ENCODE measurements at places on chromosomes 12 and 14. TPM values are rescaled to one million over a fixed set of nuclear protein-coding genes. Genes with fewer than 3 reads are reported as not detected.

GRCh38 chr12:131583090-131583712 lies 127.7 kb upstream of the SFSWAP start:
- H3K27me3 ChIP-seq, result peaks cover 40% of the 10 kb centered on the region
- H3K36me3 ChIP-seq, result no peaks in the 10 kb centered on the region
- no peak for DNase-seq
- H3K4me3 ChIP-seq, result no peak overlapping the region
- H3K4me1 ChIP-seq, result no peaks in the 10 kb centered on the region

DNA sequence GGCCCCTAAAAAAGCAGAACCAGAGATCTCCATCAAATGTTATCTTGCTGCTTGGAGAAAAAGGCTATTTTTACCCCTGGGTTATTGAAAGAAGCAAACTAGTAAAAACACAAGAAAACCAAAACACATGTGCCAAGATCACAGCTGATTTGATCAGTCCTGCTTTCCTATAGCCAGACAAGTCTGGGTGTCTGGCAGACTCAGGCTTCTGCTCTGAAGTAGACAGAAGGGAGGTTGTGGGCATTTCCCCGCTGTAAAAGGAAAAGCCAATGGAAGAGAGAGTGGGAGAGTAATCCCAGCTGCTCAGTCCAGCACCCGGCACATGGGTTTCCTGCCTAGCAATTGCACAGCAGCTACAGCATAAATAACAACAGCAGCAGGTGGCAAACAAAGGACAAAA lies 177.9 kb downstream of the PHLDA1 start:
- peaks cover 10% of the 10 kb centered on the region for H3K4me1 ChIP-seq
- peaks cover 4% of the 10 kb centered on the region for H3K27me3 ChIP-seq
- DNase-seq, result no peak
- no peak overlapping the region for H3K27ac ChIP-seq
- H3K4me3 ChIP-seq, result no peak overlapping the region
- no peaks in the 10 kb centered on the region for H3K36me3 ChIP-seq

DNA sequence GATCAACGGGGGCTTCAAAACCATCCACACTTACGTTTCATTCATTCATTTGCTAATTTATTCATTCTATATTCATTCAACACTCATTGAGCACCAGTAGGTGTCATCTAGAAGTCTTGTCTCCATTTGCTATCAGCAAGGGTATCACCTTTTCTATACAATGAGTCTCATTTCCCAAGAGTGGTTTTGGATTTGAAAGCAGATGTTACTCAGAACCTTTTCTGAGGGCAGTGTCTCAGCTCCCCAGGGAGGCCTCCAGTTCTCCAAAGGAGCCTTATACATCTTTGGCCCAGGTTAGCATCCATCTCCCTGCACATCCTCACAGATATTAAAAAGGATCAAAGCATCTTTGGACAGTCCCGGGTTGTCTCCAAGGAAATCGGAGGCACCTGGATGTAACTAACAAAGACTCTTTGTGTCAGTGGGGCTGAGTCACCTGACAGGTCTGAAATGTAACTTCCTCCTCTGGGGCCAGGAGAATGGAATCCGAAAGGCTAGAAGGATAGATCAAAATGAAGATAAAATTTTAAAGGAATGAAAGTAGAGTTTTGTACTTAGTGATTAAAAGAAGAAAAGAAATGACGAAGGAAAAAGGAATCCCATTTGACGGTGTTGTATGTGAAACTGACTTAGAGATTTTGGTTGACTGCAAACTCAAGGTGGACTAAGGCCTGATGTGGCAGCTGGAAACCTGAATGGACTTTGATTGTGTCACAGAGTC lies 103.0 kb downstream of the VCPKMT start:
- H3K4me3 ChIP-seq, result no peak overlapping the region
- H3K36me3 ChIP-seq, result no peaks in the 10 kb centered on the region
- no peak overlapping the region for H3K27ac ChIP-seq

GRCh38 chr12:83506841-83507240 lies 820.1 kb downstream of the TMTC2 start:
- no peak overlapping the region for H3K4me3 ChIP-seq
- no peak for DNase-seq
- no peak overlapping the region for H3K27ac ChIP-seq
- H3K36me3 ChIP-seq, result no peaks in the 10 kb centered on the region
- no peaks in the 10 kb centered on the region for H3K27me3 ChIP-seq
- H3K4me1 ChIP-seq, result no peaks in the 10 kb centered on the region

DNA sequence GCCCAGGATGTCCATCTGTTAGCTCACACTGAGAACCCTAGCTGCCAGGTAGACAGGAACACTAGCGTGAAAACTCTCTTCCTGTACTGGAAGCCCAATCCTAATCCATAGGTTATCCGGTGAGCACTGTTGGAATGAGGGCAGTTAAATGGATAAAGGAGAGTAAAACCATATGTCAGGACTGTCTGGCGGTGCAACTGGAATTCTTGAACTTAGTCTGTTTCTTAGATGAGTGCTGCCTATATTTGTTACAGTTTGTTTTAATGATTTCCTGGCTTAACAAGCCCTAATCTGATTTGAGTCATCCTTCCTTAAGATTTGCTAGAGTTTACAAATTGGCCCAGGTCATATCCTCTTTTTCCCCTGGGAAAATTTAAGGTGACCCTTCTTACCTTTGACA lies 104.7 kb downstream of the ANO4 start:
- no peak for DNase-seq
- no peaks in the 10 kb centered on the region for H3K36me3 ChIP-seq
- no peak overlapping the region for H3K4me3 ChIP-seq
- peaks cover 4% of the 10 kb centered on the region for H3K4me1 ChIP-seq
- no peak overlapping the region for H3K27ac ChIP-seq
- H3K27me3 ChIP-seq, result no peaks in the 10 kb centered on the region

GRCh38 chr12:76531056-76531455 lies 28.5 kb downstream of the OSBPL8 start:
- H3K4me3 ChIP-seq, result no peak overlapping the region
- peaks cover 19% of the 10 kb centered on the region for H3K4me1 ChIP-seq
- H3K27me3 ChIP-seq, result no peaks in the 10 kb centered on the region

GRCh38 chr12:23008623-23009022 lies 383.7 kb downstream of the ETNK1 start:
- no peak for DNase-seq
- H3K36me3 ChIP-seq, result no peaks in the 10 kb centered on the region
- no peaks in the 10 kb centered on the region for H3K27me3 ChIP-seq
- peaks cover 12% of the 10 kb centered on the region for H3K4me1 ChIP-seq
- peak overlapping the region; percentile 34 for H3K27ac ChIP-seq

- H3K36me3 ChIP-seq, result no peaks in the 10 kb centered on the region
- H3K27ac ChIP-seq, result no peak overlapping the region
- no peak for DNase-seq
- no peaks in the 10 kb centered on the region for H3K4me1 ChIP-seq
- H3K27me3 ChIP-seq, result peaks cover 3% of the 10 kb centered on the region
- H3K4me3 ChIP-seq, result no peak overlapping the region
These were observed 144.5 kb upstream of the FBXO33 start for GRCh38 chr14:39576736-39577135.

REC8 gene
- 4.4 TPM for total RNA-seq

FOXG1 gene
- not detected for total RNA-seq

GRCh38 chr12:2187195-2187945 lies 134.6 kb downstream of the CACNA1C start:
- DNase-seq, result no peak
- H3K27ac ChIP-seq, result no peak overlapping the region
- peaks cover 11% of the 10 kb centered on the region for H3K4me1 ChIP-seq
- H3K36me3 ChIP-seq, result peaks cover 8% of the 10 kb centered on the region
- H3K4me3 ChIP-seq, result no peak overlapping the region

DNA sequence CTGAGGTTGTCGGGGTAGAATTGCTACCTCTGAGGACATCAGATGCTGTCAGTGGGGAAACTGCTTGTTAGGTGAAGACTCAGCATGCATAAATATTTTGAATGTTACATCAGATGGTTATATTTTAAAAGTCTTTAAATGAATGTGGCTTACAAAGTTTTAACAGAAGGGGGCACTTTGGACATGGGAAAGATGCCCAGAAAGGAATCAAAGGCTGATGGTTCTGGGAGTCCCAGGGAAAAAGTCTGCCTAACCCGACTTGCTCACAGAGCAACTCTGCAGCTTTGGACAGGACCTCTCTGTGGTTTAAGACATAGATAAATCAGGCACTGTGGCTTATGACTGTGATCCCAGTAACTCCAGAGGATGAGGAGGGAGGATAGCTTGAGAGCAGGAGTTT lies 474.9 kb downstream of the ATP23 start:
- DNase-seq, result no peak
- H3K27ac ChIP-seq, result peak overlapping the region; percentile 93
- no peak overlapping the region for H3K4me3 ChIP-seq
- H3K36me3 ChIP-seq, result no peaks in the 10 kb centered on the region

GRCh38 chr14:20247646-20248246 lies 8.7 kb downstream of the OR11H4 start:
- no peaks in the 10 kb centered on the region for H3K4me1 ChIP-seq
- no peak overlapping the region for H3K4me3 ChIP-seq
- H3K27me3 ChIP-seq, result no peaks in the 10 kb centered on the region
- no peak for DNase-seq
- no peaks in the 10 kb centered on the region for H3K36me3 ChIP-seq

DNA sequence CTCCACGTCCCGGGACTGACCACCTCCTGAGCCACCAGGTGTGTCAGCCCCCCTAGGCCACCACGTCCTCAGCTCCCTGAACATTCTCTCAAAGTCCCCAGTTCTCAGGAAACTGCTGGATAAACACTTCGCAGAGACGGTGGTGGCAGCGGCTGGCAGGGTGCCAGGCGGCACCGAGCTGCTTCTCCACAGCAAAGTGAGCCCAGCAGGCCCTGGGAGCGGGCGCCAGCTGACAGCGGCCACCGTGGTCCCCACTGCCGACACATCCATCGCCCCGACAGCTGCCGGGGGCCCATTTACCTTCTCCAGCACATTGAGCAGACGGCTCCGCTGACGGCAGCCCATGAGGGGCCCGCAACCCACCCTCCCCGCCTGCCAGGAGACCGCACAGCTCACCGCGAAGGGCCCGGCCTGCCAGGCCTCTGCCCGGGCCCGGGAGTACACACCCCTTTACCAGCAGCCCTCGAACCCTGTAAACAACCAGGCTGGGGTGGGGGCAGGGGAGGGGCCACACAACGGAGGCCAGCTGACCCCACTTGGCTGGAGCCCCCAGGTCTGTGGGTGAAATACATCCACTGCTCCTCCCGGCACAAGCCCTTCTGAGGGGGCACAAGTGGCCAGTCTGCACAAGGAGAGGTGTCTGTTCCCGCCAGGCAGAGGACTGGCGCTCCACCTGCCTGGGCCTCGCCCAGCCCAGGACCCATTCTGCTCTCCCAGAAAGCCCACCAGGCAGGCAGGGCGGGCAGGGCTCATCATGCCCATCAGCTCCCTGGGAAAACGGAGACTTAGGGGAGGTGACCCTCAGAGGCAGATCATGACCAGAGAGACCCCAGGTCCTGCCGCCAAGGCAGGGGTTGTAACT lies 10.5 kb downstream of the AKT1 start:
- H3K4me1 ChIP-seq, result no peaks in the 10 kb centered on the region
- H3K36me3 ChIP-seq, result no peaks in the 10 kb centered on the region
- no peak overlapping the region for H3K27ac ChIP-seq
- no peak overlapping the region for H3K4me3 ChIP-seq

DNA sequence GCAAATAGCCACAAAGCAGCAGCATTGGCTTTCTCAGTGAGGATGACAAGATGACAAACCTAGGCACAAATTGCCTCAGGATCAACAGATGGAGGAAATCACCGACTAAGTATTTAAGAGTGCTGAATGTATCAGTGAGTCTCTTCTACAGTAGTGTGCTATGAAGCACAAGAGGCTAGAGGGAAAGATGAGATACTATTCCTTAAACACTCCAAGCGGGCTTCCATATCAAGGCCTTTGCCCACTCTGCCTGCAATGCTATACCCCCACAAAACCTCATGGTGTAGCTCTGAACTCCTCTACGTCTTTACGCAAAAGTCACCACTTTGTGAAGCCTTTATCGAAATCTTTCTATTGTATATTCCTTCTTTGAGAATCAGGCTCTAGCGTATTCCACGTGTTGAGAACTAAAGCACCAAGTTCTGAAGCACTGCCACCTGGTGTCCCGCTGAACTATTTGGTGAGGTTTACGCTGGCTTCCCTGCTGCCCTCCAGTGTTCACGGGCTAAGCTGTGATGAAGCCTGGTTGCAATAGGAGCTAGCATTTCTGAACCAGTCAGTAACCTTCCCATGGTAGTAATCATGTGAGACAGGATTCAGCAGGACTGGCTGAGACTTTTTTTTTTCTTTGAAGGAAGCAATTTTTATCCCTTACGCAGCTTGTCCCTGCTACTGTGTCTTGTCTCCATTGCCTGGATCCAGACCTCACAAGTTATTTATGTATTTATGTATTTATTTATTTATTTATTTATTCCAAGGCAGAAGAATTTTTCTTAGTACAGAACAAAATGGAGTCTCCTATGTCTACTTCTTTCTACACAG lies 426.5 kb upstream of the OR4E1 start:
- no peak for DNase-seq
- H3K4me3 ChIP-seq, result no peak overlapping the region
- no peaks in the 10 kb centered on the region for H3K36me3 ChIP-seq
- peaks cover 49% of the 10 kb centered on the region for H3K27me3 ChIP-seq
- no peaks in the 10 kb centered on the region for H3K4me1 ChIP-seq

DNA sequence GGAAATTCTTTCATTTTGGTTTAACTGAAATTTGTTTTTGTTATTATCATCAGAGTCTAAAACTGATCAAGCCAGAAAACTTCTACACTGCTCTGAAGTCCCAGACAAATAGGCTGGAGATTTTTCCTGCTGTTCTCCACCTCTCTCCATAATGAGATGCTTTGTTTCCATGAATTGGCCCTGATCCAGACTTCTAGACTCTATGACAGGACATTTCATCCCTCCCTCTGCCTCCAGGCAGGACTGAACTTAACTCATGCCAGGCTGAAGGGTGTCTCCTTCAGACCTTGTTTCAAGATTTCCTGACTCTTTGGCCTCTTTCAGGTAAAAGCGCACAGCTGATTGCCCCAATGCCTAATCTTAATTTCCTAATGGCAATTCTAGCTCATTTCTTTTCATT lies 69.1 kb upstream of the HOXC13 start:
- no peak overlapping the region for H3K27ac ChIP-seq
- peaks cover 38% of the 10 kb centered on the region for H3K27me3 ChIP-seq
- H3K36me3 ChIP-seq, result no peaks in the 10 kb centered on the region

OR4K13 gene
- total RNA-seq, result not detected

- peak overlapping the region; percentile 94 for H3K27ac ChIP-seq
- no peak for DNase-seq
- no peaks in the 10 kb centered on the region for H3K27me3 ChIP-seq
- peaks cover 66% of the 10 kb centered on the region for H3K4me1 ChIP-seq
- peaks cover 6% of the 10 kb centered on the region for H3K36me3 ChIP-seq
These were observed 219.2 kb upstream of the RGS6 start for GRCh38 chr14:71713016-71713415.

GRCh38 chr12:29867823-29868222 lies 84.1 kb upstream of the TMTC1 start:
- H3K27ac ChIP-seq, result no peak overlapping the region
- no peak for DNase-seq
- H3K4me3 ChIP-seq, result no peak overlapping the region
- H3K4me1 ChIP-seq, result peaks cover 6% of the 10 kb centered on the region

IAPP gene
- total RNA-seq, result not detected

- DNase-seq, result no peak
- H3K4me3 ChIP-seq, result no peak overlapping the region
- H3K4me1 ChIP-seq, result peaks cover 6% of the 10 kb centered on the region
- H3K27ac ChIP-seq, result no peak overlapping the region
These were observed 10.3 kb downstream of the EXOC3L4 start for GRCh38 chr14:103104654-103105452.

- no peak for DNase-seq
- H3K36me3 ChIP-seq, result no peaks in the 10 kb centered on the region
- peaks cover 13% of the 10 kb centered on the region for H3K27me3 ChIP-seq
- no peak overlapping the region for H3K4me3 ChIP-seq
- no peak overlapping the region for H3K27ac ChIP-seq
These were observed 417.2 kb upstream of the SYT1 start for GRCh38 chr12:78447373-78447772.

Measured in chondrocyte (in vitro differentiated cells).